ENCODE measurements at places on chromosomes 2 and 18.

DNA sequence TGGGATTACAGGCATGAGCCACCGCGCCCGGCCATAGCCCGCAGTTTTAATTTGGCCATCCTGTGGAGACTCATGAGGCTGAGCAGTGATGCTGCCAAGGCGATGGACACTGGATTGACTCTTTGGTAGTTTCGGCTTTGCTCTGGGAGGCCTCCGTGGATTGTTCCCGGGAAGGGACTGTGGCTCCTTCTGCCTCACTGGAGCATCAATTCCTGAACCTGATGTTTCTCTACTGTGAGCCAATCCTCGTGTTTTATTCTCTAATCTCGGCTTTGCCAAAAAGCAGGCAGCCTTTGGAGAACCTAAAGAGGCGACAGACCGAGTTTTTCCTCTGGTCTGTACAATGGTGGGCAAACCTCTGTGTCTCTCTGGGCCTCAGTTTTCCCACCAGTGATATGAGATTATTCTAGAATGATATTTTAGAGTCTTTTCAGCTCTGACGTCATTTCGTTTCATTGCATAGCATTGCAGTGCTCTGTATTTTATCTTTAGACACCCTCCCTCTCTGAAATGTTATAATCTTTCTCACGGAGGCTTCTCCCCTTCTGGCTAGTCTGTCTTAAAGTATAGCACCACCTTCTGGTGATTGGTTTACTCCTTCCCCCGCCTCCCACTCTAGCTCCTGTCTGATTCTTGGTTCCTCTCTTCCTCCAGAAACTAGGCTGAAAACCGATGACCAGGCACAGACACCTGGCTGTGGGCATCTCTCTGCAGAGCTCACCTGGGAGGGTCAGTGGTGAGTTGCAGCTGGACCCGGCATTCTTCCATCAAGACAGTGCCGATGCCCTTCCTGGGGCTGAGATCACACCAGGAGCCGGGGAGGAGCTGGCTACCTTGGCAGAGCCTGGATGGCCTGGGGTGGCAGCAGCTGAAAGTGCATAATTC is 341.3 kb downstream of the MYCN start:
- DNase-seq, result no peak

- DNase-seq, result no peak
Observed at GRCh38 chr18:79257480-79257879, 138.2 kb upstream of the NFATC1 start.

- no peak for DNase-seq
Observed at GRCh38 chr2:19725392-19725791, 176.4 kb downstream of the TTC32 start.

DNA sequence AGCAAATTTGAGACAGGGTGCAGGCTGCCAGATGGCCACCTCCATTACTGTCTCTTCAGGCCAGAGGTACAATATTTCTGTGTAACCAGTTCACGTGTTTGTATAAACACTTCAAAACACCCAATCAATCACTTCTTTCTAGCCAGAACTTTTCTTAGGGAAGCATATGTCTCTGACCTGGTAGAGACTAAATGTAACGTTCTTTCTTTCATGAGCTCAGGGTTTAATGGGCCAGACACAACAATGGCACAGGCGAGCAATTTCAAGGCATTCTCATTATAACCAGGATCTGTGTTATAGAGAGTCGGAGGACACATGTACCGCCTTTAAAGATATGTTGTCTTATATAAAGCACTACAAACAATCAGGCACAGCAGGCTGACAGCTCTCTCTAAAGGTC is 1846.4 kb upstream of the PIK3C3 start:
- no peak for DNase-seq

DNA sequence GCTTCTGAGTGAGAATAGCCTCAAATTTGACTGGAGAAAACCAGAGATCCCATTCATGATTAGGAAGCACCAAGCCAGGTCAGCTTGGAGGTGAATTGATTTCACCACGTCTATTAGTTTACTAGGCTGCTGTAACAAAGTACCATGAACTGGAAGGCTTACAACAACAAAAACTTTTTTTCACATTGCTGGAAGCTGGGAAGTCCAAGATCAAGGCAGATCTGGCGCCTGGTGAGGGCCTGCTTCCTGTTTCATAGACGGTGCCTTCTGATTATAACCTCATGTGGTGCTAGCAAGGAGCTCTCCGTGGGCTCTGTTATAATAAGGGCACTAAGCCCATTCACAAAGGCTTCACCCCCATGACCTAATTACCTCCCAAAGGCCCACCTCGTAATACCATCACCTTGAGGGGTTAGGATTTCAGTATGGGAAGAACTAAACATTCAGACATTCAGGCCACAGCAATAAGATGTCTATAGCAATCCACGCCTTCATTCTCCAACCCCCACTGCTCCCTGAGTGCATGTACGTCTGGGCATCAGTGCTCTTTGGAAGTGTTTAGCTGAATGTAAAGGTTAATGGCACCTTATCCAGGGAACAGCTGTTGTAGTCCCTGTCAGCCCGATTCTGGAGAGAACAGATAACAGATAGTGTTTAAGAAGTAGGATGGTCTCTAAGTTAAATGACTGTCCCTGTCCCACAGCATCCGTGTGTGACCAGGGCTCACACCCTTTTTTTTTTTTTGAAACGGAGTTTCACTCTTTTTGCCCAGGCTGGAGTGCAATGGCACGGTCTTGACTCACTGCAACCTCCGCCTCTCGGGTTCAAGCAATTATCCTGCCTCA is 89.2 kb downstream of the SOCS6 start:
- no peak for DNase-seq

- DNase-seq, result no peak
Observed at GRCh38 chr2:120772261-120772660, 36.6 kb downstream of the GLI2 start.

- DNase-seq, result no peak
Observed at GRCh38 chr2:63680455-63680854, 91.7 kb downstream of the MDH1 start.

DNA sequence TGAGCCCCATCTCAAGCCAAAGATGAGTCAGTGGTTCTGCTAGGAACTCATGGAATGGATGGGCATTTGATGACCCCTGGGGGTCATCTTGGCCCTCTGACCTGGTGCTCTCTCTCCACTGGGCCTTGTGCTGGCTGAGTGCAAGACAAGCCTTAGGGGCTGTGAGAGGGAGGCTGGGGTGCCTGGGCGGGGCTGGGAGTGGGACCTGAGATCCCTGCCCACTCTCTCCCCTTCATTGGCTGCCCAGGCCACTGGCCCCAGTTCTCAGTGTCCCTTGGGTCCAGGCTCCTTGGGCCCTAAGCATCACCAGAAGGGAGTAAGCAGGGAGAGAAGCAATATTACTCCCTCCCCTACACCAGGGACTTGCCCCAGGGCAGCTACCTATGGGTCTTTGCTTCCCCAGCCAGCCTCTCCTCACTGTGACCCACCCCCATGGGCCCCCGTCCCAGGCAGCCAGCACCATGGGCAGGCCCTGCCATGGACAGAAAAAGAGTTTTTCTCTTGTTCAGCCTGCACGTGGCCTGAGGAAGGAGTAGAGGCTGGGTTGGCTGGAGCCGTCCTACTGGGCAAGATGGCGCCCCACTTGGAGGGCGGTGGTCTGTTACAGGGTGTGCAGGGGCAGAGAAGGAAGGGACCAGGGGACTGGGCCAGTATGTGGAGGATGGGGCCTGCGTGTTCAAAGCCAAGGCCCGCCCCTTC is 33.6 kb downstream of the ATOH8 start:
- no peak for DNase-seq

GRCh38 chr2:192073878-192074277 is 120.9 kb downstream of the TMEFF2 start:
- no peak for DNase-seq

DNA sequence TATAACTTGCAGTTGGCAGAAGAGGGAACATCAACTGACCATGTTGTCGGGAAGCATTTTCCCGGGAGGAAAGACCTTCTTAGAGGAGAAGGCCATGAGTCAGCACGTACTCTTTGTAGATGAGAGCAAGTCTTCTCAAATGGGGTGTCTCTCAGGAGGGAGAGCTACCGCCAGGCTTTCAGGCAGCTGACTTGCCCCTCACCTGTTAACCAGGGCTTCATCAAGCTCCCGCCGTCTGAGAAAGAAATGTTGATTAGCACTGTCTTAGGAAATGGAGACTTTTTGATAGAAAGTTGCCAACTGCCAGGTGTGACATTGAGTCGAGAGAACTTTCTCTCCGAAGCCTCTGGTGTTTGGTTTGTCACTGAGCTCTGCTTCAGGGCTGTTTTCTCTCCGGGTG is 196.1 kb downstream of the ZNF407 start:
- DNase-seq, result no peak

- no peak for DNase-seq
Observed at GRCh38 chr2:182316950-182317349, 109.9 kb downstream of the PDE1A start.

- DNase-seq, result no peak
Observed at GRCh38 chr18:70044632-70045031, 97.0 kb upstream of the CD226 start.

GRCh38 chr2:224645722-224646121 is 60.6 kb upstream of the CUL3 start:
- DNase-seq, result no peak

GRCh38 chr2:170425281-170425751 is 247.4 kb downstream of the MYO3B start:
- DNase-seq, result no peak

DNA sequence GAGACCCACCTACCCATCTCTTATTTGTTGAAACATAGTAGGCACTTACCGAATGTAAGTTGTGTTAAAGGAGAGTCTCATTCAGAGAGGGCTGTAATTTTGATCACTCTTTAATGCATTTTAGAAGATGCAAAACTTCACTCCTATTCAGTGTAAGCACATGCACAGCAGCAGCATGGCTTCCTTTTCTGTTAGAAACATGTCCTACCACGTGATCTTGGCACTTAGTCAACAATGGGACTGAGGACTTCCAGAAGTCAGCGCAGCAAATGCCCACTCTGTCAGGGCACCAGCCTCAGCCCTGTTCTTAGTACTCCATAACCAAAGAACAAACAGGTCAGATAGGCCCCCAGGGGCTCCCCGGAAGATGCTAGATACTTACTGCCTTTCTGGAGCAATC is 456.5 kb downstream of the METTL4 start:
- no peak for DNase-seq

- no peak for DNase-seq
Observed at GRCh38 chr2:38056216-38056615, 19.7 kb downstream of the CYP1B1 start.

GRCh38 chr2:42930025-42930581 is 137.7 kb upstream of the HAAO start:
- DNase-seq, result no peak

DNA sequence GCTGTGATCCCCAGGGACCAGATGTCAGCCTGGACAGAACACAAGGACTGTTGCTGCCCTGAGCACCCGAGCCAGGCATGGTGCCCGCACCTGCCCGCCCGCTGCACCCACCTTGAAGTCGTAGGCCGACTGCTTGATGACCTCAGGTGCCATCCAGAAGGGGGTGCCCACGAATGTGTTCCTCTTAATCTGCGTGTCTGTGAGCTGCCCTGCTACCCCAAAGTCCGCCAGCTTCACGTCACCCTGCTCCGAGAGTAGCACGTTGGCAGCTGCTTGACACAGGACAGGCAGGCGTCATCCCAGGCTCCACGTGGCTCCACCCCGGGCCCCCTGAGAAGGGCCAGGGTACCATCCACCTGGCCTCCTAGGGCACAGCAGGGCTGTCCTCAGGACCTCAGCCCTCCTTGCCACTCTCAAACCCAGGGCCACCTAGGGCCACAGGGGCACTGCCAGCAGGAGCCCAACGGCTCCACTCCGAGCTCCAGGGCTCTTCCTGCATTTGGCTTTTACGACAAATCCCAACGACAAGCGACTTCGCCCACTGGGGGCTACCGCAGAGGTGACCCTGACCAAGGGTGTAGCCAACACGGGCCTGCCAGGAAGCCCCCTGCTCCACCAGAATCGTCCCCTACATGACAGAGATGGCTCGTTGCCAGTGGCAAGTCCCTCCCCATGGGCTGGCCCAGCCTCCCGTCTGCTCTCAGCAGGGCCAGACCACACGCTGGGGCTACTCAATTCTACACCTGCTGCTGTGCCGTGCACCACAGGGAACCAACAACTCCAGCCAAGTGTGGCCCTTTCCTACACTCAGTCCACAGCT is 9.0 kb downstream of the STK25 start:
- DNase-seq, result no peak
